ENCODE measurements at places on chromosomes 5 and 9.

DNA sequence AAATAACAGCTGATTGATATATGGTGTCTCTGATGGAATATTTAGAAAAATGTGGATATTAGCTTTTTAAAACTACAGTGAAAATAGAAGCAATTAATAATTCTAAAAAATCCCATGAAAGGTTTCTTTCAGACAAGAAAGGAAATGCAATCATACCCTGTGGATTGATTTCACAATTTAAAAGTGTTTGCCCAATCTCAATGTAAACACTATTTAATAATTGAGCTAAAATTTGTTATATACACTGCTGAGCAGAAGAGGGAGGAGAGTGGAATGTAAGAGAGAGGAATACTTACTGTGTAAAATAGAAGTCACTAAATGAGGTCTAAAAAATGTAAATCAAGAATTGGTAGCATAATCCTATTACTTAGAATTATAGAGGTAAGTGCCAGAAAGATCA is 76.9 kb downstream of the FEM1C start:
- DNase-seq: no peak

DNA sequence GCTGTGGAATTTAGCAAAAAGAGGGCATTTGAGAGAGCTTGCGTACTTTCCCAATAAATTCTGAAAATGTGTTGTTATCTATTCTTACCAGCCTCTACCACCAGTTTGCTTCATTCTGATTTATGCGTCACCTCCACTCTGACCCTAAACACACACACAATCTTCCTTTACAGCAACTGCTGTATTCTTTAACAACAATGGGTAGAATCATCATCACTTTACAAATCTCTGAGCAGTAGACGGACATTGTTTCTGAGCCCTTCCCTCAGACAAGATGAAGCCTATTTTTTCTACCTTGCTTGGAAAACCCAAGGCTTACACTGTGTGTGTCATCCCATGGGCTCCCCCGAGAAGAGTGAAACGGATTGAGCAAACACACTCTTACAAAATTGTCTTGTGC is 83.1 kb upstream of the RASA1 start:
- DNase-seq: no peak

- DNase-seq: no peak
Measured at GRCh38 chr9:114139071-114139470, 16.3 kb upstream of the COL27A1 start.

DNA sequence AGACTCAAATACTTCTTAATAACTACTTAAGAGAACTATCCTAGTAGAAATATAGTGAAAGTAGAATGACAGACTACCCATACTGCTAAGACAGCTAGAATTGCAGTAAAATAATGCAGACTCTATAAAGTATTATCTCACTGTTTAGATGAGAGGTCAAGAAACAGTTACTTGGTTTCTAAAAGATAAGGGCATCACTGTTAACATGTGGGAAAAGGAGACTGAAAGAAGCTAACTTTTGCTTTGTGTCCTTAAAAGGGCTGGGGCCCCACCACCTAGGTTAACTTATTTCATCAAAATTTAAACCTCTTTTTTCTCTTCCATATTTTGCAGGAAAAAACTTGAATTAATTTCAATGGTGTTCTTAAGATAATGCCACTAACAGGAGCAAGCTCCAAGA is 204.3 kb downstream of the CNTLN start:
- DNase-seq: no peak

- DNase-seq: no peak
Measured at GRCh38 chr5:76376148-76376865, 26.8 kb upstream of the IQGAP2 start.

DNA sequence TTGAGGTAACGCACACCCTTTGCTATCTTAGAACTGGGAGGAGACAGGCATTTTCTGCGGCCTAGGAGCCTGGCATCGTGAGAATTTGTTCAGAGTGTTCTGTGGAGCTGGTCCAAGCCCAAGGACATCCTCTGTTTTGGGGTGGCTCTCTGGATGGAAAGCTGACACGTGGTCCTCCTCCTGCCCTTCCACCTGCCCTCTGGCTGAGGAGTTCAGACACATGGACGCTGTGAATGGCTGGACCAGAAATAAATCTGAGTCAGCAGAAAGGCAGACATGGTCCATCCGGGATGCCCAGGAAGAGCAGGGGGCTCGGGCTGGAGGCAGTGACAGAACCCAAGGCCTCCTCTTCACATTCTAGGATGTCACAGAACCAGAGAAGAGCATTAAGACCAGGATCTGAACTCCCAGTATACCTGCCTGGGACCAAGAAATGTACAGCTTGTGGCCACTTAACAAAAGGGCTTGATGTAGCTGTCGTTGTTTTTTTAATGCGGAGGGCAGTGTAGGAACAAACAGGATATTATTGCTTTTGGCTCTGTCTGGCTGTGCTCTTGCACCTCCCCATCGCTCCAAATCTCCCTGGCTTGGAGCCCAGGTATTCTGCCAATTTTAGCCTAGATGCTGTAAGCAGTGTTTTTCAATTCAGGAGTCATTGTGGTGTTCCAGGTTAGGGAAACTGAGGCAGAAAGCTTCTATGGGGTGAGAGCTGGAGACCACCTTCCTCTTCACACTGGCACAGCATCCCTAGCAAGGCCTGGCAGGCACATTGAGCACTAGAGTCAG is 2.4 kb downstream of the CKMT2 start:
- DNase-seq: no peak

- no peak for DNase-seq
Measured at GRCh38 chr5:142722896-142723295, 37.0 kb upstream of the FGF1 start.

- DNase-seq: no peak
Measured at GRCh38 chr5:160802592-160802991, 49.4 kb downstream of the ATP10B start.

- DNase-seq: no peak
Measured at GRCh38 chr5:54964405-54964804, 21.0 kb downstream of the ESM1 start.

DNA sequence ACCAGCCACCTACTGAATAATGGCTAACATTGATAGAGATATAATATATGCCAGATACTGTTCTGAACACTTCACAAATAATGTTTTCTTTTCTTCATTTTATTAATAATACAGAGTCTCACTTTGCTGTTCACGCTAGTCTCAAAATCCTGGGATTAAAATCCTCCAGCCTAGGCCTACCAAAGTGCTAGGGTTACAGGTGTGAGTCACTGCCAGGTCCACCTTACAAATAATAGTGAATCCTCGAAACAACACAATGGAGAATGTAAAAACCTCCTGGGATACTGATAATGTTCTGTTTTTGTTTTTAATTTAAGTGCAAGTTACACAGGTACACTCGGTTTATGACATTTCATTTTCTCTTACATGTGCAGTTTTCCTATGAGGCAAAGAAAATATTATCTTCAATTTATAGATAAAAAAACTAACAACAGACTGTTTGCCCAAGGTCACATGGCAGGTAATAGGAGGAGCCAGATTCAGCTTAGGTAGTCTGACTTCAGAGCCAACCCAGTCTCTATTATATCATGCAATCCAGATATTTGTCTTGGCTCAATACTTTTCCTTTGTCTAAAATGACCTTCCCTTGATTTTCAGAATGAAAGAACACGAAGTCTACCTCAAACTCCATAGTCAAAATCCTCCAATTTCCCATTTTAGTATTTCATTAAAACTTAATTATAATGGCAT is 7.8 kb downstream of the ZFR start:
- DNase-seq: no peak

- DNase-seq: no peak
Measured at GRCh38 chr9:22052376-22052945, 43.4 kb upstream of the CDKN2B start.

GRCh38 chr9:35051069-35051967 is 21.1 kb downstream of the VCP start:
- DNase-seq: no peak

- no peak for DNase-seq
Measured at GRCh38 chr5:122701640-122702523, 73.0 kb upstream of the SNX2 start.

GRCh38 chr9:34998266-34998665 is 8.7 kb downstream of the DNAJB5 start:
- DNase-seq: no peak

DNA sequence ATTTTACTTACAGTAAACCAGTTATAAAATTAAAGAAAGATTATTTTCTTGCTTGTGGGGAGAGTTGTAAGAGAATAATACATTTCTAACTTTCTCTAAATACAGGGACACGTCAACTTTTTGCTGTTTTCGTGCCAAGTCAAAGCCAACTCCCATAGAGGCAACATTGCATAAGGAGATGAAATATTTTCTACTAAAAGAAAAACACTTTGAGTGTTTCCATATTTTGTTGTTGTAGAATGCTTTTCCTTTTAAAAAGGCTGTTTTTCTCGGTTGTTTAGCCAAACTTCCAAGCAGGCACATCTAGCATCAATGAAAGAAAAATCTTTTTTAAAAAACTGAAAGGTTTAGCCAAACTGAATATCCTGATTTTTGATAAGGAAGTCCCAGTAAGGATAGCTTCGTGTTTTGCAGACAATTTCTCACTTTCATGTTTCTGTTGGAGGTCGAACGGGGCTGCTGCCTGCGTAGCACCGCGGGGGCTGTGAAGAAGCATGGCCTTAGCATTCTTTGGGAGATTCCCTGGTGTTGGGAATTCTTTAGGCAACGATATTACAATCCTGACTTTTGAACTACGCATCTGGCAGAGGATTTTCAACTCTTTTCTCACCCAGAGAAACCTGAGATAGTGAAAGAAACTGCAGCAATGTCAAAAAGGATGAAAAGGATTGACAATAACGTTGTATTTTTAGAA is 108.1 kb upstream of the FBXL7 start:
- DNase-seq: no peak

GRCh38 chr5:83343299-83343698 is 128.2 kb upstream of the VCAN start:
- no peak for DNase-seq

DNA sequence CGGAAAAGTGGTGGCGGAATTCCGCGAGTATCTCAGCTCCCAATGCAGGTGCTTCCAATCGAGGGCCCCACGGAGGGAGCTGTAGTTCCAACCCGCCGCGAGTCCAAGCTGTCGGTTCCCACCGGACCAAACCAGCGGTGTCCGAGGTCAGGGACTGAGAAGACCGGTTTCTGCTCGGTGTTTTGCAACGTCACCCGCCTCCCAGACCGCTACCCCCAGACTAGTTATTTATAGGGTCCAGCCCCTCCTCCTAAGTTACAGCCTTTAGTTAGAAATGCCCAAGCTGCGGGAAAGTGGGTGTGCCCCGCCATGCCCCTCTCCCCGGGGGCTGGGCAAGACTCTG is 677 bp upstream of the MYORG start:
- no peak for DNase-seq

GRCh38 chr5:41893074-41893851 is 10.9 kb upstream of the RIMOC1 start:
- DNase-seq: no peak

DNA sequence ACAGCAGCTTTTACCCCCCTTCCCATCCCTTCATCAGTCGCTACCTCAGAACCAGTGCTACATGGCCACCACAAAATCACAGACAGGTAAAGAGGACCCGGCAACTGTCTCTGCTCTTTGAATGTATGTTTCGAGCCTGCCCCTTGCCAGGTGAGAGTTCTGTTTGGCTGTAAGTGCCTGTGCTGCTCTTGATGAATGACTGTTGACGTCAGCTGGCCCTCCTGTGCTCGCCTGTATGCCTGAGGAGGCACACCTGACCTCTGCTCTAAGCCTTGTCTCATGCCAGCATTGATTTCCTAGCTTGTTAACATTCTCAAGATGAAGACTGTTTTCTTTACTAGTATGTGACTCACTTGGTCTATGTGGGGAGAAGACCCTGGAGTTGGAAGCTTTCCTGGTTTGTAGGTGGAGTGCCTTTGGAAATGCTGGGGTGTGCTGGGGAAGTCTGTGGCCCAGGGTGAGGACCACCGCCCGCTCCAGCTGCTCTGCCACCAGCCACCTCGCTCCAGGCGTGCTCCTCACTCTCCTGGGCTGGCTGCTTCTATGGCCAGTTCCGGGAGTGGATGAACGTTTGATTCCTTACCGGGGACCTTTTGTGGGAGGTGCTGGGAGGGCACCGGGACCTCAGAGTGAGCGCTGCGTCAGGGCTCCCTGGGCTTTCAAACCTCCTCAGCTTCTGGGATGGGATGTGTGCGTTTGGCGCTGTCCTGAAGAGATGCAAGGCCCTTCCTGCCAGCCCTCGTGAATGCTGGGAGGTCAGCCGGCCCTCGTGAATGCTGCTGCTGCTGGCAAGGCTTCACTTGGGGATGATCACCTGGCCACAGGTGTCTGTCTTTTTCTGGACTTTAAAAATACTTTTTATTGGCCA is 109.9 kb downstream of the EHMT1 start:
- no peak for DNase-seq

DNA sequence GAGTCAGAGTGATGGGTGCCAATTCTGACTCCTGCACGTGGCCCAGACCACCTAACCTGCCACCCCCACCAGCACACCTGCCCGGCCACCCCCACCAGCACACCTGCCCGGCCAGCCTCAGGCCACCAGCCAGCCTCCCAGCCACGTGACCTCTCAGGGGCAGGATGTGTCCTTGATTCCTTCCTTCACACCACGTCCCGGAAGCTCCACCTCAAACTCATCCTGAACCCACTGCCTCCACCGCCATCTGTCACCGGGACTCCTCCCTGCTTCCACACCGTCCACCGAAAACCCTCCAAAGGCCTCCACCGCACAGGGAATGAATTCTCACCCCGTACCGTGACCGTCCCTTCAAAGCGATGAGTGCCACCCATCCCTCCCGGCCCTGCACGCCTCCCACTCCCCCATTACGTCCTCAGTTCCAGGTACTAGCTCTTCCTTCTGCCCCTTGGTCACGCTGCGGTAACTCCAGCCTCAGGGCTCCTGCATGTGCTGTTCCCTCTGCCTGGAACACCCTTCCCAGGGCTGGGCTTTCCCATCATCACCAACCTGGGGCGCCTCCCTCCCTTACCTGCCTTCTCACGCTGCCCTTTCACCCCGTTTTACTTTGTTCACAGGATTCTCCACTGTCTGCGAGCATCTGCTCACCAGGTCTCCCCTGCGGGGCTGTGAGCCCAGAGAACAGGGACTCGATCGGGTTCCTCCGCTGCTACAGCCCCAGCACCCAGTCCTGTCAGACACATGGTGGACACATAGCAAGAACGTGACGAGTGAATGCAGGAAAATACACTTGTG is 82.9 kb downstream of the ADAMTS2 start:
- DNase-seq: no peak

GRCh38 chr9:31597977-31598376 is 786.5 kb upstream of the ACO1 start:
- DNase-seq: no peak

GRCh38 chr5:120140501-120140900 is 323.6 kb upstream of the PRR16 start:
- no peak for DNase-seq

Data from 8988T (cell line).